Stimulated activated CD4-positive, alpha-beta T cell treated with anti-CD3 and anti-CD28 coated beads, TNF-alpha, amount 100 ng/mL, for 1 hour (primary cell): ENCODE measurements at places on chromosomes 16 and 17.

- no peak for DNase-seq
Measured at GRCh38 chr16:2205967-2206313, 686 bp downstream of the MLST8 start.

DNA sequence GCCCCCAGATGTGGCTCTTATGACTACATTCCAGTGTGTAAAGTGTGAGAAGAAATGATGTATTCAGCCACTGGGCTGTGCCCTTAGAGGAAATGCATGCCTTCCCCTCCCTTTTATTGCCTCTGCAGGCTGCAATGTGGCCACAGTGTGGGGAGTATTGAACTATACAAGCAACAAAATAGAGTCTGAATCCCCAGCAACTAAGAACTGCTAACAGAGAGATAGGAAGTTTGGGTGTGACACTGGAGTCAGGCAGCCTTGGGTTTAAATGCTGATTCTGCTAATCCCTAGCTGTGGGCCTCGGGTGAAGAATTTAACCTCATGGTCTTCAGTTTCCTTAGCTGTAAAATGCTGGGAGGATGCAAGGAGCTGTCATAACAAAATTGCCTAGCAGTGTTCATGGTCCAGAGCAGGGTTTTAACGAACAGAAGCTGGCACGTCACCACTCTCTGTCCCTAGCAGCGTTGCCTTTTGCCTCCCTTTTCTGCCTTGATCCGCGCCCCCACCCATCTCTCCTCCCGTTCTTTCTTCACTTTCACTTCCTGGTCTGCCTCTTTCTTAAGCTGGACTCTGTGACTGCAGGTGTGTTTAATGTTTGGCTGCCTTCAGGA is 50.3 kb downstream of the KPNA2 start:
- no peak for DNase-seq

DNA sequence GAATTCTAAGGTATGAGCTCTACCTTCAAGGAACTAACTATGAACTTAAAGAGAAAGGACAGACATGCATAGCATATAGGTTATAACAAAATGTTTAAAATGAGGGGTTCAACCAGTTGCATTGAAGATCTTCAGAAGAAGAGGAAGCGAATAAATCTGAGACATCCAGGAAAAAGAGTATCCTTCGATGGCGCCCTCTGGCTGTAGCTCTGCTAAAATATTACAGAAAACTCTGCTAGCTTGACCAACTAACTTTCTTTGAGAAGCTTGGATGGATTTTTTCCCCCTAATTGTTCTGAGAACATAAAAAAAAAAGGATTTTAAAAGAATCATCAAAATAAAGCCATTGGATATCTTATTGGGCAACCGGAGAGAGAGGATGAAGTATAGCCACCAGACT is 659.9 kb upstream of the SOX9 start:
- no peak for DNase-seq

GRCh38 chr16:4124535-4125294 is 8.5 kb upstream of the ADCY9 start:
- no peak for DNase-seq

DNA sequence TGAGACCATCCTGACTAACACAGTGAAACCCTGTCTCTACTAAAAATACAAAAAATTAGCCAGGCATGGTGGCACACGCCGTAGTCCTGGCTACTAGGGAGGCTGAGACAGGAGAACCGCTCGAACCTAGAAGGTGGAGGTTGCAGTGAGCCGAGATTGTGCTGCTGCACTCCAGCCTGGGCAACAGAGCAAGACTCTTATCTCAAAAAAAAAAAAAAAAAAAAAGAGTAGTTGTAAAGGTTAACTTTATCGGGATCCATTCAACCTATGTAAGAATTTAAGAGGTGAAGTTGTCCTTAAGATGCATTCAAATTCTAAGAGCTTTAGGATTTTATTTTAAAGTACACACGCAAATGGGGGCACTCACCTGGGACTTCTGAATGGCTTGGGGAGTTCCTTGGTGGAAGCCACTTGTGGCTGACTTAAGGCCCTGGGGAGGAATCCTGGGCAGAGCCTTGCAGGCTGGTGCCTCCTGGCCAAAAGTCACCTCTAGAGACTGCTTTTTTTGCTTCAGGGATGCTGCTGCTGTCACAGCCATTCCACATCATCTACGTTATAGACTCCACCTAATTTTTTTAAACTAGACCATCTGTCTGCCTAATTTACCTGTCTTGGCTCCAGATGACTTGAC is 3.3 kb downstream of the CTCF start:
- DNase-seq = no peak

DNA sequence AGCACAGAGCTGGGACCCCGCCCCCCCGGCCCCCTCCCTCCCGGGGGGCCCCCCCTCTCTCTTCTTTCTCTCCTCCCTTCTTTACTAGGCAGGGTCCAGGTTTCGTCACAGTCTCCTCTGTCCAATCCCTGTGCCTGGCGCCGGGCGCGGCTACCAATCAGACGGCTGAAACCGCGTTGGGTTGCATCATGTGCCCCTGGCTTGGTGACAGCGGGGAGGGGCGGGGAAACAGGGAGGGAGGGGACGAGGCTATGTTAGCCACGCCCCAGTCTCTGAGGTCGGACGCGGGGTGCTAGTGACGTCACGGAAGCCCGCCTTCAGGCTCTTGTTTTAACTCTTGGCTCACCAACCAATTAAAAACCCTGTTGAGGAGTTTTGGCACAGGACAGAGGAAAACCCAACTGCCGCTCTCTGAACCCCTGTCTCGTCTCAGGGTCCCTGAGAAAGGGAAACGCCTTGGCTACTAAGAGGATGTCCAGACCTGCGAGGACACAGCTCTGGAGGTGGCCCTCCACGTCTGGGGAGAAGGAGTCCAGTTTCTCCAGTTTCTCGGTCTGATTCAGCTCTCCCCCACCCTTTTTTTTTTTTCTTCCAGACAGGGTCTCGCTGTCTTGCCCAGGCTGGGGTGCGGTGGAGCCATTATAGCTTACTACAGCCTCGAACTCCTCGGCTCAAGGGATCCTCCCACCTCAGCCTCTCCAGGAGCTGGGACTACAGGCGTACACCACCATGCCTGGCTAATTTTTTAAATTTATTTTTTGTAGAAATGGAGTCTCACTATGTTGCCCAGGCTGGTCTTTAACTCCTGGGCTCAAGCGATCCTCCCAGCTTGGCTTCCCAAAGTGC is 441 bp upstream of the PLEKHH3 start:
- peak; percentile 96 for DNase-seq

GRCh38 chr17:1385861-1386260 is 14.2 kb downstream of the YWHAE start:
- DNase-seq = no peak

DNA sequence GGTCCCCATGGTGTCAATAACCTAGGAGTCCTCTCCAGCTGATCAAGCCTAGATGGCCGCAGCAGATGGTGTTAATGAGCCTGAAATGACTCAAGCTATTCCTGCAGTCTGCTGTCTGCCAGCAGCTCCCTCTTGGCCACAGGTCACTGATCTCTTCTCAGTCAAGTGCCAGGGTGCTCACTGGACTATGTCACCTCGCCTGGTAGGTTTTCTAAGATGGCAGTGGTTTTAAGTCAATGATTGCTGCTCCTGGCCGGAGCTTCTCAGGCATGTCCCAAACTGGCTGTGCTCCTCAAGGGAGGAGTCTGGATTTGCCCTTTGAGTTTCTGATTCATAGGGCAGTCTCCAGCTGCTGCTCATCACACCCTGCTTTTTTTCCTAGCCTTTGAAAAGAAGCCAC is 58.6 kb upstream of the SHISA6 start:
- no peak for DNase-seq

- no peak for DNase-seq
Measured at GRCh38 chr16:50690177-50690576, 3.2 kb upstream of the NOD2 start.

GRCh38 chr17:63579633-63580032 is 21.1 kb upstream of the TACO1 start:
- no peak for DNase-seq

GRCh38 chr16:22423716-22424115 is 49.3 kb upstream of the CDR2 start:
- no peak for DNase-seq

- DNase-seq = no peak
Measured at GRCh38 chr17:76852843-76853242, 15.4 kb upstream of the MGAT5B start.

GRCh38 chr17:77646046-77646430 is 312.5 kb upstream of the TNRC6C start:
- no peak for DNase-seq

GRCh38 chr16:67709050-67709449 is 10.1 kb downstream of the GFOD2 start:
- no peak for DNase-seq

GRCh38 chr16:70589998-70590471 is 56.3 kb upstream of the IL34 start:
- DNase-seq = no peak

GRCh38 chr17:27519550-27519949 is 63.3 kb downstream of the KSR1 start:
- DNase-seq = no peak

DNA sequence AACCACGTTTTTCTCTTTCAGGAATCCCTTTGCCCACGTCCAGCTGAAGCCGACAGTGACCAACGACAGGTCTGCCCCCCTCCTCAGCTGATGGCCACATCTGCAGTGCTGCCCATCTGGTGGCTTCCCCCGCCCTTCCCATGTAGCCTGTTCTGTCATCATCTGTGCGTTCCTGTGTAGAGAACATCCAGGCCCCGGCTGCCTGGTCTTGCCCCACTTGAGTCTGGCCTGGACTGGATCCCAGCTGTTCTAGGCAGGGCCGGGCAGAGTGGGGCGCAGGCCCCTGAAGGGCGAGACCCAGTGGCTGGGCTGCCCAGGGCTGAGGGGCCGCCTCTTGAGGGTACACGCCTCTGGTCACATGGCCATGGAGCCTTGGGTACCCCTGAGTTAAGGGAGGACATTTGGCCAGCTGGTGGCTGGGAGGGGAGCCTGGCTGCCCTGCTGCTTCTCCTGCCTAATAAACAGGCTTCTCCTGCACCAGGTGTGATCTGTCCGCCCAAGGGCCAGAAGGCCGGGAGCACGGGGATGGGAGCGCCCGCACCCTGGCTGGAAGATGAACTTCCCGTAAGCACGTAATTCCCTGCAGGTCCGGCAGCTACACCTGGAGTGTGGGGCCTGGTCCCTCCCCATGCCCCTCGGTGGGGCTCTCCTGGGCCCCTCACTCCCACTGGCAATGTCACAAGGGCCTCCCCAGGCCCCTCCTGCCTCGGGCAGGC is 49.4 kb upstream of the PVALEF start:
- no peak for DNase-seq

DNA sequence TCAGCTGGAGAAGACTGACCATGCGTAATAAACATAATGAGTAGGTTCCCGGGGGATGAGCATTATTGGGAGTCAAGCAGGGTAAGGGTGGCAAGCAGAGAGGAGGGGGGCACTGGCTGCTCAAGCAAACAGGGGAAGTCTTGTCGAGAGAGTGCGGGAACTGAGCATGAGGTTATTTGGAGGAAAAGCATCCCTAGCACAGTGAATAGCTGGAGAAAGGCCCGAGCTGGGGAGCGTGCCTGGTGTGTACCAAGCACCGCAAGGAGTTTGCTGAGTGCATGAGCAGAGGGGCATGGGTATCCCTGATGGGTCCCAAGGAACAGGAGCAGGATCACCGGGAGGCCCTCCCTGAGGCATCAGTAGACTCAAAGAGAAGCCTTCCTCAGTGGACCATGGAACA is 17.2 kb downstream of the CYTH1 start:
- DNase-seq = no peak

GRCh38 chr17:78044280-78044835 is 84.2 kb downstream of the TMC6 start:
- DNase-seq = no peak

DNA sequence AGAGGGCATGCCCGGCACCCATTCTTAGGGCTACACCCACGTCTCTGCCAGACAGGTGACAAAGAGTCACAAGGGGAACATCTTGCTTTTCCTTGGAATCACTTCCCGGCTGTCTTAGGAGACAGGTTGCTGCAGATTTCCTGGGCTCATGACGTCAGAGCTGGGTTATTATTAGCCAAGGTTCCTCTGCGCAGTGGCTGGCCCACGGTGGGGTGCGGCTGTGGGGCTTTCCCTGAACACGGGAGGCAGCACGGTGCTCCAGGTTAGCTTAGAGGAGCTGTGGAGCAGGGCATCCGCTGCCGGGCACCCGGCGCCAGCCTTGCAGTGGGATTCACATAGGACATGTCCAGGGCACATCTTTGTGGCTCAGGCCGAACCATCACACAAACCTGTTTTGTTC is 118.0 kb upstream of the PLCG2 start:
- DNase-seq = no peak

DNA sequence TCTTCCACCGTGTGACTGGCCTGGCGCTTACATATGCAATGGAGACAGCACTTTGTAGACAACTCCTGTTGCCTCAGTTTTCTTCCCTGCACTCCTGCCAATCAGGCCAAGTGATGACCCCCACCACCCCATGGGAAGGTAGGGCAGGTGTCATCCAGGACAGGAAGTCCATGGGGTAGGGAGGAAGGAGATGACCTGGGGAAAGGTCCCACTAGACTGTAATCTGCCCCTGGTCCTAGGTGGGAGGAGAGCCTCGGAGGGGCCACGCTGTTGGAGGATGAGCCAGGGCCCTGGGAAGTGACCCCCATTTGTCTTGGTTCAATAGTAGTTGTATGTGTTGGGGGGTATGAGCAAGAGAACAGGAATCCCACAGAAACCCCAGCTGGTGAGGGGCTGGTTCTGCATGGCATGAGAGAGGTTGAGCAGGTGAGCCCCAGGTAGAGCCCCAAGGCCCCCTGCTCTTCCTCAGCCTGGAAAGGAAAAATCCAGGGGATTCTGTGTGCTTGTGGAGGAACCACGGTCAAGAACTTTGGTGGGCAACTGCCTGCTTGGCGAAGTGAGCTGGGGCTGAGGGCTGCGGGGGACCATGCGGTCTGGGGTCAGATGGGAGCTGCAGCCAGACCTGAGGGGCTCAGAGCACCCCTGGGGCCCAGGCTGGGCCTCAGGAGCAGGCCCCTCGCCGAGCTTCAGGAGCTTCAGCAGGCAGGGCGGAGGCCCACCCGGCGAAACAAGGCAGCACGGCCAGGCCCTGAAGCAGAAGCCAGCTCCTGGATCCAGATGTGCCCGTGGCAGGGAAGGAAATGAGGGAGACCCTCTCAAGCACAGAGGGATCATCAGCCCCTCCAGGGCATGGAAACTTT is 50.7 kb downstream of the NT5M start:
- no peak for DNase-seq

DNA sequence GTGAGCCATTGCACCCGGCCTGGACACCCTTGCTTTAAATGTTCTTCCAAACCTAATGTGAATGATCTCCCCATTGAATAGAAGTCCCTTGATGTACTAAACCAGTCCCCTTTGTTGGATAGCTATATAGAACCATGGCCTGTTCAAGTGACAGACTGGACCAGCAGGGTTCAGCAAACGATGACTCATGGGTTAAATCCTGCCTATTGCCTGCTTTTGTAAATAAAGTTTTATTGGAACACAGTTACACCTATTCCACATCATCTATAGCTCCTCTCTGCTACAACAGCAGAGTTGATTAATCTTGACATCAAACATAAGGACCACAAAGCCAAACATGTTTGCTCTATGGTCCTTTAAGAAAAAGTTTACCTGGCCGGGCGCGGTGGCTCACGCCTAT is 56.1 kb downstream of the CRISPLD2 start:
- DNase-seq = no peak
